ENCODE measurements at places on chromosomes 11 and 22.

DNA sequence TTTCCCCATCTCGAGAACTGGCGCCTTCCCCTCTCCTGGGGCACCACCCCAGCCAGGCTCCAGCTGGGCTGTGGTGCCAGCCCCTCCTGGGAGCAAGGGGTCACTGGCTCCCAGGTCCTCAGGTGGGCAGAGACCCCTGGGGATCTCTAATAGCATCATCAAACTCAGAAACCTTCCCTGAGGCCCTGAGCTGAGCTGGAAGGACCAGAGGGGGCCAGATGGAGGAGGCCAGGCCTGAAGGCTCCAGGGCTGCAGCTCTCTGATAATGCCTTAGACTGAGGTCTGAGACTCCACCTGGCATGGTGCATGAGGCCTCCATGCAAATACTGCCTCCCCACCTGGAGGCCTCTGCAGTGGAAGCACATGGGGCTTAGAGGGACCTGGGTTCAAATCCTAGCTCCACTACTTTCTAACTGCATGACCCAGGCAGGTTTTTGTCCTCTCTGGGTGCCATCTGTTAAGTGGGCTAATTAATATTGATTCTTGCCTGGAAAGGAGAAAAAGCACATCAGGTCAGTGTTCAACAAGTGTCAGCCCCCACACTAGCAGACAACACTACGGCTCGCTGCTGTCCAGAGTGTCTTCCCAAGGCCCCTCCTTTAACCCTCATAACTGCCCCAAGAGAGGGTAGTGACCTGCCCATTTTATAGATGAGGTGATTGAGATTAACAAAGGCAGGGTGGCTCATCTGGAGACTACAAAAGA, 1.5 kb downstream of the MAPK8IP1 start:
- DNase-seq = no peak

DNA sequence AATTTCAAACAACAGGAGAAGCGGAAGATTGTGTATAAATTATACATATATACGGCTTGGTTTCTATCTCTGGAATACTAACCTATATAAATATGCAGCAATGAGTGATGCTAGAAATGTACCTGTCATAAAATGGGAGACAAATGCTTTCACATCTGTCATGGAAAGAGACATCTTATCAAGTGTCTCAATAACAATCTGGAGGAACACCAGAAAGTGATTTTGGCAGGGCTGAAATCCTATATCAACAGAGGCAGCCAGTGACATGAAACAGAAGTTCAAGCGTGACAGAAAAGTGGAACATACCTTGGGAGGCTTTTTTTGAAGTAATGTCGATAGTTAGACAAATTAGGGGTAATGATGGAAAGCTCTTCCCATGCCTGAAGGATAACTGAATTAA, 834.6 kb downstream of the JRKL start:
- DNase-seq = no peak

- DNase-seq = no peak
These were observed 8.4 kb downstream of the INCENP start for GRCh38 chr11:62132191-62132590.

GRCh38 chr11:19811380-19811779, 98.7 kb downstream of the NAV2 start:
- no peak for DNase-seq

DNA sequence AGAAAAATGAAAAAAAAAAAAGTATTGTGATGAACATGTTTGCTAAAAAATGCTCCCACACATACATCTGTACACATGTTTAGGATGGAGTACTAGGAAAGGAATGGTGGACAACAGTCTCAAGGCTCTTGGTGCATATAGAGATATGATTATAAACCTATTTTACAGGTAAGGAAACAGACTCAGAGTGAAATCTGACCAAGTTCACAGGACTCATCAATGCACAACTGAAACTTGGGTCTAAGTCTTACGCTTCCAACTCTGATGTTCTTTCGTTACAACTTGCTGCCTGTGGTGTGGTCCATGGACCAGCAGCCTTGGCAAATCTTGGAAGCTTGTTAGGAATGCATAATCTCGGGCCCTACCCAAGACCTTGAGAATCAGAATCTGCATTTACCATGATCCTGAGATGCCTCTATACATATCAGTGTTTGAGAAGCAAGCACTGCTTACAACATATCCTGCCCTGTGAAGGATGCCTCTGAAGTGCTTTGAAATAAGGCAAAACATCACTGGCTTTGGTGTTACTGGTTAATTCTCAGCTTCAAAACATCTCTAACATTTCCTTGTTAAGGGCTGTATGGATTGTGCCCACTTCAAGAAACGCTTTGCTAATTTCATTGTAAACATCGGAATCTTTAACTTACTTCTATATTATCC, 39.9 kb upstream of the NUP160 start:
- DNase-seq = no peak

GRCh38 chr22:48890693-48891554, 936.7 kb downstream of the BRD1 start:
- no peak for DNase-seq

DNA sequence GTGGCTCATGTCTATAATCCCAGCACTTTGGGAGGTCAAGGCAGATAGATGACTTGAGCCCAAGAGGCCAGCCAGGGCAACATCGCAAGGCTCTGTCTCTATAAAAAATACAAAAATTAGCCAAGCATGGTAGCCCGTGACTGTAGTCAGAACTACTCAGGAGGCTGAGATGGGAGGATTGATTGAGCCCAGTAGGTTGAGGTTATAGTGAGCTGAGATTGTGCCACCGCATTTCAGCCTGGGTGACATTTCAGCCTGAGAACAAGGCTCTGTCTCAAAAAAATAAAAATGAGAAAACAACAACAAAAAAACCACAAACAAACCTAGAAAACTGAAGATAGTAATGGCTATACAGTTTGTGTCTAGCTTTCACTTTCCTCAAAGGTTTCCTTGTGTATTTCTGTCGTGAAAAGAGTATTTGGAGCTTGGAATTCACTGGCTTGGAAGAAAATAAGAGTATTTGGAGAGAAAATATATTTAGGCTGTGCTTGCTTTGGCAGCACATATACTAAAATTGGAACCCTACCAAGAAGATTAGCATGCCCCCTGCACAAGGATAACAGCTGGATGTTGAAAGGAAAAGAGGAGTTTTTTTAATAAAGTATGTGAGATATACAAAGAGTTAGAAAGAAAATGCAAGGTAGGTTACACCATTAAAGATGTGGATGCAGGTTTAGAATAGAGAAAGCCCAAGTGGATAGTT, 3.9 kb upstream of the BIRC3 start:
- DNase-seq = no peak

- no peak for DNase-seq
These were observed 1.5 kb downstream of the EML3 start for GRCh38 chr11:62610814-62611704.

GRCh38 chr22:49760630-49761571, 66.8 kb downstream of the BRD1 start:
- DNase-seq = no peak

DNA sequence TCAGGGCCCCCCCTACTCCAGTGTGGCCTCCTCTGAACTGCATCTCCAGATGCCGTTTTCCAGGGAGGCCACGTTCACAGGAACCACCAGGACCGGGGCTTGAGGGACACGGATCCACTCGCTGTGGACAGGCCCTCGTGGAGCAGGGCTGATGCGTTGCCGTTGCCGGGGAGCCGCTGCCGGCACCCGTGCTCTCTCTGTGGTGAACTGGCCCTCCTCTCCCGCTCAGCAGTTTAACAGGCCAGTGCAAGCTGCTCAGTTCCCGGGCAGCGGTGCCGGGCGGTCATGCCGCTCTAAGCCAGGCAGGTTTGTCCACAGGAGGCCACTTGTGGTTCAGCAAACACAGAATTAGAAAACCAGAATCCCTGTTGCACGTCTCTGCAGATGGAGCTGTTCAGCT, 301.6 kb downstream of the TBC1D22A start:
- DNase-seq = no peak

DNA sequence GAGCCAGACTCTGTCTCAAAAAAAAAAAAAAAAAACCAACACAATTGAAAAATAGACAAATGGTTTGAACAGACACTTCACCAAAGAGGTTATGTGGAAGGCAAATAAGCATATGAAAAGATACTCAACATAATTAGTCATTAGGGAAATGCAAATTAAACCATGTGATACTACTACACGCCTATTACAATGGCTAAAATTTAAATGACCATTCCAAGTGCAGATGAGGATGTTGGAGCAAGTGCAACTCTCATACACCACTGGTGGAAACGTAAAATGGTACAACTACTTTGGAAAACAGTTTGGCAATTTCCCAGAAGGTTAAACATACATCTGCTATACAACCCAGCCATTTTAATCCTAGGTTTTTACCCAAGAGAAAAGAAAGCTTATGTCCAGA, 24.3 kb downstream of the EIF4ENIF1 start:
- no peak for DNase-seq

DNA sequence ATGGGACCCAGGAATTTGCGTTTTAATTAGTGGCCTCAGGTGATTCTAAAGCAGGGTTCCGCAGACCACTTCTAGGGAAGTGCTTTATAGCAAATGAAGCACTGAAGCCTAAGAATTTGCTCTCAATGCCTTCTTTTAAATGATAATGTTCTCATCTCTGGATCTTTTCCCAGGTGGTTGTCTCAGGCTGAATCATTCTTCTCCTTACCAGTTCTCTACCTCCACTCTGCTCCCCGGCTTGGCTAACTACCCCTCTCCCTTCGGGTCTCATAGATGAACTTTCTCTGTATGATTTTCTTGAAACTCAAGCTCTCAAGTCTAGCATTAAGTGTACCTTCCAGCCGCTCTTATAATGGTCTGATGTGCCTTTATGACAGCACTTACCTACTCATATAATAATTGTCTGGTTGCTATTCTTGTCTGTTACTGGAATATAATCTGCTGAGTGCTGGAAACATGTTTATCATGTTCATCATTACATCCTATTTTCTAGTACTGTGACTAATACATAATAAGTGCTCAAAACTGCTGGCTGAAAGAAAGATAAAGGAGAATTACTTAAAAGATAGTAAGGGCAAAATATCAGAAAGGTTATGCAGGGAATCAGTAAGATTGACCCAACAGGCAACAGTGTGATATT, 195.9 kb upstream of the SESN3 start:
- no peak for DNase-seq

DNA sequence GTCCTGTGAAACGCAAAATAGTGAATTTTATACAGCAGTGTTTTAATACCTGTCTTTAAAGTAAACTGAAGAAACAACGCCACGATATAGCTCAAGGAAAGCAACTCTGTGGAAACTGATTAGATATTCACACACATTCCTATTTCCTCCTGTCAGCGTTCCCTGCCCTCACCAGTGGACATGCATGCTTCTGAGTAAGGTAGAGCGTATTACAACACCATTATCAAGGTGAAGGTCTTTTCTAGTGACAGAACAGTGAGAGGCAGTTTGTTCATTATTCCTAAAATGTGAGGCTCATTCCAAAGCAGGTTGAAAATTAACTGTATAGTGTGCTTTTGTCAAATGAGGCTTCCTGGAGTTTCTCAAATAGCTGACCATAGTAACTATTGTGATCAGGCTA, 153.1 kb downstream of the DDX10 start:
- no peak for DNase-seq

GRCh38 chr11:77233011-77233410, 68.5 kb downstream of the GDPD4 start:
- DNase-seq = no peak

DNA sequence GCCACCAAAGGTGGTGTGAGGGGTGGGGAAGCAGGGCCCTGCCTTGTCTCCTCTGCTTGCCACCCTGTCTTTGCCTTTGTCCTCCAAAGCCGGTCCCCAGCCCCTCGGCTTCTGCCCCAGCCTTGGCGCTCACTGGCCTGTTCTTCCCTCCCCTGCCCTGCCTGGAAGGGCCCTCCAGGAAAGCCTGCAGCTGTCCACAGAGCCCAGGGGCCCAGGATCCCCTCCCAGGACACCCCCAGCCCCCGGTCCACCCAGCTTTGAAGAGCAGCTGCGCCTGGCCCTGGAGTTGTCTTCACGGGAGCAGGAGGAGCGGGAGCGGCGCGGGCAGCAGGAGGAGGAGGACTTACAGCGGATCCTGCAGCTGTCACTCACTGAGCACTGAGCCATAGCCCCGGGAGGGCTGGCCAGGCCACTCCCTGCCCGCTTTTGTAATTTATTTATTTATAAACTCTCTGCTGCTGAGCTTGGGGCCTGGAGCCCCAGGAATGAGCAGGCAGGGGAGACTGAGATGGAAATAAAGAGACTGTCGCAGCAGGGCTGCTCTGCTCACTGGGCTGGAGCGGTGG, 1.3 kb upstream of the SSH3 start:
- DNase-seq = no peak

DNA sequence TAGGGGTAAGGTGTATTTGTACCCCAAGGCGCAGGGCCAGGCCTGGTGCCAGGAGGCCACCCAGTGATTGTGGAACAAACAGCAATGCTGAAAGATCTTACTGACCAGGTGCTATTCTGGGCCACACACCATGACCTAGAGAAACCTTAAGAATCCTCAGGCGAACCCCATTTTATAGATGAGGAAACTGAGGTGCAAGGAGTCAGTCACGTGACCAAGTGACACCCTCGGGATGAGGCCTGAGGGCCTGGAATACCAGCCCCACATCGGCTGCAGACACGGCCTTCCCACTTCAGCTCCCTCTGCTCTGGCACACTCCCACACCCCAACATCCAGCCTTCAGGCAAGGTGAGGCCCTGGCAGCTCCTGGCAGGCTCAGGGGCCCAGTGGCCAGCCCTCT, 13.1 kb downstream of the CABP7 start:
- no peak for DNase-seq

DNA sequence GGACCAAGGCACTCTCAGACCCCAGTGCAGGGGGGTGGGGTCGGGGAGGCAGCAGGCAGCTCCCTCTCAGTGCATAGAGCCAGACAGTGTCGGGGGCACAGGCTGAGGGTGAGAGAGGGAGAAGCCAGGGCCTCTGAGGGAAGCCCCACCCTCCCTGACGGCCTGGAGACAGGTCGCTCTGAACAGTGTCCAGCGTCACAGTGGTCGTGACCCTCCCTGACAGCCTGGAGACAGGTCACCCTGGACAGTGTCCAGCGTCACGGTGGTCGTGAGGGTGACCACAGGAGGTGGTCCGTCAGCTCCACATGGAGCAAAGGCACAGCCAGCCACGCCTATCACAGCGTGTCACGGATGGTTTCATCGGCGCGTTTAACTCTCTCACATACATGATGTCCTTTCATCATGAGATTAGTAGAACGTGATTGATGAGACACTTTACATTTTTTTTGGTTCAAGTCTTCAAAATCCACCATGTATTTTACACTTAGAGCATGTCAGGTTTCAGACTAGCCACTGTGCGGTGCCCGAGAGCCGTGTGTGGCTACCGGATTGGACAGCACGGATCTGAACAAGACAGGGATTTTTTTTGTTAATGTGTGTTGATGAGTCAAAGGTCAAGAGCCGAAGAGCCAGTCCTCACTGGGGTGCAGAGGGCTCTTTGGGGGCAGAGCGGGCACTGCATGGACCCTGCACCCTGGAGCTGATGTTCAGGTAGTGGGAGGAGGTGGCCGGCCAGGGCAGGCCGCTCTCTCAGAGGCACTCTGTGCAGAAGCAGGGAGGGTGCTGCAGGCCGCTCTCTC, 23.9 kb upstream of the PANX2 start:
- DNase-seq = no peak
